ENCODE measurements at places on chromosomes 11 and 22.

- no peak for DNase-seq
These were observed 5.0 kb downstream of the MICALL1 start for GRCh38 chr22:37910890-37911672.

- peak; percentile 23 for DNase-seq
These were observed 61.9 kb downstream of the CTSC start for GRCh38 chr11:88275636-88276035.

- no peak for DNase-seq
These were observed 1169.5 kb upstream of the CCDC90B start for GRCh38 chr11:84455691-84456090.

- no peak for DNase-seq
These were observed 5.4 kb downstream of the MTFP1 start for GRCh38 chr22:30430933-30431332.

- no peak for DNase-seq
These were observed 271.6 kb upstream of the CADM1 start for GRCh38 chr11:115775846-115776245.

DNA sequence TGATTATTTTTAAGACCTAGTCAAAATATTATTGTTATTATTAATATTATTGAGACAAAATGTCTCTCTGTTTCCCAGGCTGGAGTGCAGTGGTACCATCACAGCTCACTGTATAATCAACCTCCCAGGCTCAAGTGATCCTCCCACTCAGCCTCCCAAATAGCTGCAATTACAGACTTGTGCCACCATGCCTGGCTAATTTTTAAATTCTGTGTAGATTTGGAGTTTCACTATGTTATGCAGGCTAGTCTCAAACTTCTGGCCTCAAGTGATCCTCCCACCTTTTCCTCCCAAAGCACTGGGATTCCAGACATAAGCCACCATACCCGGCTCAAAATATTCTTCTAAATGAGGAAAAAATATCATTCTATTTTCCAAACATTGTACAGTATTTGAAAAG lies 37.0 kb downstream of the SLC36A4 start:
- DNase-seq, result no peak

GRCh38 chr11:18332302-18332701 lies 9.9 kb downstream of the GTF2H1 start:
- no peak for DNase-seq

- no peak for DNase-seq
These were observed 254.0 kb upstream of the FAT3 start for GRCh38 chr11:91970624-91971023.

DNA sequence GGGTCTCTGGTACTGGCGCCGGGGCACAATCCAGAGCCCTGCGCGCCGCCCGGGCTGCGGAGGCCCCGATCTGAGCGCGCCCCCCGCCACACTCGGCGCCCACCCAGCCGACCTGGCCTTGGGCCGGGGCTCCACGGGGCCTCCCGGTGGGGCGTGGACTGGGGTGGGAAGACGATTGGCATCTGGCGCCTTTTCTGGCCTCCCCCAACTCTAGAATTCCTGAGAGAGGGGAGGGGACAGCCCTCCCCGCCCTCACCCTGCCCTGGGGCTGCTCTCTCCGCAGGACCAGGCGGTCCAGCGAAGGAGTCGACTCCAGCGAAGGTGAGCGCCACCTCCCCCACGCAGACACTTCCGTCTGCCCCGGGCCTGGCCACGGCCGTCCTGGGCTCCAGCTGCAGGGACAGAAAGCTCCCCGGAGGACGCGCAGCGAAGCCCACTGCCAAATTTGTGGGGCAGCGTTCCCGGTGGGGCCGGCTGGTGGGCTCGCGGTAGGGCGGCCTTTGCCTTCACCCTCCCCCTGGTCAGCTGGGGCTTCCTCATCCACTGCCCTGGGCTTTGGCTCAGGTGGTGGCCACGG lies 593 bp downstream of the SSH3 start:
- DNase-seq, result no peak

DNA sequence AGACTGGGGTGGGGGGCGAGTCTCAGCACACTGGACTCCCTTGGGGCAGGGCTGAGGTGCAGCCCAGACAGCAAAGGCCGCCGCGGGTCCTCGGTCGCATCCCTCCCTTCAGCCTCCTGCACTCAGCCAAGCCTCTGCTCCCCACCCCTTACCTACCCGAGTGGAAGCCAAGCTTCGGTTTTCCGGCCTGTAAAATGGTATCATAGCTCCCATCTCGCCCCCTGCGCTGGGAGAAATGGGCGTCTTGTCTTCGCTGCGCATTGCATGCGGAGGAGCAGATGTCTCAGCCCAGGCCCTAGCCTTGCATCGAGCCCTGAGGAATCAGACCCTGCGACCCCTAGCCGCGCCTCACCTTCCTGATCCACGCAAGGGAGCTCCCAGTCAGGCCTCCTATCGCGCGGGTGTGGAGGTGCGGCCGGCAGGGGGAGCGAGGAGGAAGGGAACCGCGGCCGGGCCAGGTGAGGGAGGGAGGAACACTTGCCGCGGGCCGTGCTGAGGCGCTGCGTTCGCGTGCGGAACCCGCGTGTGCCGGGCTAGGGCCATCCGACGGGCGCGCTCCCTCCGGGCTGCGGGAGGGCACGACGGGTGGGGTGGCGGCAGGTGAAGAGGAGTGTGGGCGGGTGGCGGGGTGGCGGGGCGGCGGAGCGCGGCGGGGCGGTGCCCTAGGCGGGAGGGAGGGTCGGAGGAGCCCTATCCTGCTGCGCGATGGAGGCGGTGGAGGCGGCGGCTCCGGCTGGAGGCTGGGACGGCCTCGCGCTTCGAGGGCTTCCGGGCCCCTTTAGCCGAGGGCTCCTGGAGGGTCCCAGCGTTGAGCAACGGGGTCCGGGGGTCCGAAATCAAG lies 4.1 kb upstream of the TBX1 start:
- no peak for DNase-seq

DNA sequence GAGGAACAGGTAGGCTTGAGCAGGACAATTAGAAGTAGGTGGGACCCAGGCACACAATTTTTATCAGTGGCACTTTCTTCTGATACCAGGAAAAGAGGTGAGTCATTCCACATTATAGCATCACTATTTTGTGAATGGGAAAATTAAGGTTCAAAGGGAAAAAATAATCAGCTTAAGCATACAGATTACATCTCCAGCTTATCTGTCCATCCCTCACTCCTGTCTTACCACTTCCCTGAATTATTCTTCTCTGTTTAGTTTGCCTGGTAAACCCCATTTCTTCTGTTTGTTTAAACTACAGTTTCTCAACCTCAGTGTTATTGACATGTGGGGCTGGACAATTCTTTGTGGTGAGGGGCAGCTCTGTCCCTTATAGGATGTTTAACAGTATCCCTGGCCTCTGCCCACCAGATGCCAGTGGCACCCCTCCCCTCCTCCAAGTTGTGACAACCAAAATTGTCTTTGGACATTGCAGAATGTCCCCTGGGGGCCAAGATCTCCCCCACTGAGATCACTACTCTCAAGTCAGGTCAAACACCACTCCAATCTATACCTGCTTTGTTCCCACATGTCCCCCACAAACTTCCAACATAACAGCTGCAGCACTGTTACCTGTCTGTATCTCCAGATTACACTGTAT lies 8.5 kb upstream of the XBP1 start:
- DNase-seq, result no peak

GRCh38 chr11:73029403-73029802 lies 112.7 kb downstream of the FCHSD2 start:
- no peak for DNase-seq

DNA sequence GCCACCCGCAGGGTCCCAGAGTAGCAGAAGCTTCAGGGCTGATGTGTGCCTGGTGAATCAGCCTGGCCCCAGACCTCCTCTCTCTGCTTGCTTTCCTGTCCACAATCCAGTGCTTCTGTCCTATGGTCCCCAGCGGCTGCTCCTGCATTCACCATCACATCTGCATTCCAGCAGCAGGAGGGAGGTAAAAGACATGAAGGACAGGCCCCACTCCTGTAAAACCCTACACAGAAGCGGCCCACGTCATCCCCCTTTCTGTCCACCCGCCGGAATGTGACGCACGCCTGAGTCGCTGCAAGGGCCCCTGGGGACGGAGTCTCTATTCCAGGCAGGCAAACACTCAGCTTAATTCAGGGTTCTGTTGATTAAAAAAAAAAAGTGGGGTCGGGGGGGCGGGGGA lies 58.3 kb downstream of the CDKN1C start:
- DNase-seq, result no peak

- no peak for DNase-seq
These were observed 3.6 kb upstream of the SHANK2 start for GRCh38 chr11:71255800-71256479.

GRCh38 chr11:67054836-67055523 lies 1.7 kb upstream of the RHOD start:
- DNase-seq, result peak; percentile 78

- DNase-seq, result no peak
These were observed 110.0 kb downstream of the KIRREL3 start for GRCh38 chr11:126890561-126890960.

- no peak for DNase-seq
These were observed 101.0 kb downstream of the ME3 start for GRCh38 chr11:86571273-86571948.

- no peak for DNase-seq
These were observed 9.1 kb downstream of the OR2AT4 start for GRCh38 chr11:75087319-75088305.

DNA sequence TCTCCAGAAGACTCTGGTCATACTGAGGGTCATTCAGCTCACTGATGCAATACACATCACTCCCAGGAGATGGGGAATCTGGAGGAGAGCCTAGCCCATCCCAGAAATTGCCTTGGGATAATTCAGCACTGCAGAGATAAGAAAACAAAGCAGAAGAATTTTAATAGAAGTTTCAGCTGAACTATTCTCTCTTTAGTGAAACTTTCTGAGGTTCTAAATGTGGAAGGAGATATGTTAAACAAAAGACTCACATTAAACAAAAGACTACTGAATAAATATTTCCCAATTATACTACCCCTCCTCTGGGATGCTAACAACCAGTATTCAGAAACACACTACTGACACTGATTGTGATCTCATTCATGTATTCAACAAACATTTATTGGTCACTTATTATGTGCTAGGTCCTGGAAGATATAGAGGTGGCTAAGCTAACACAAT lies 47.8 kb downstream of the C2CD3 start:
- DNase-seq, result no peak

DNA sequence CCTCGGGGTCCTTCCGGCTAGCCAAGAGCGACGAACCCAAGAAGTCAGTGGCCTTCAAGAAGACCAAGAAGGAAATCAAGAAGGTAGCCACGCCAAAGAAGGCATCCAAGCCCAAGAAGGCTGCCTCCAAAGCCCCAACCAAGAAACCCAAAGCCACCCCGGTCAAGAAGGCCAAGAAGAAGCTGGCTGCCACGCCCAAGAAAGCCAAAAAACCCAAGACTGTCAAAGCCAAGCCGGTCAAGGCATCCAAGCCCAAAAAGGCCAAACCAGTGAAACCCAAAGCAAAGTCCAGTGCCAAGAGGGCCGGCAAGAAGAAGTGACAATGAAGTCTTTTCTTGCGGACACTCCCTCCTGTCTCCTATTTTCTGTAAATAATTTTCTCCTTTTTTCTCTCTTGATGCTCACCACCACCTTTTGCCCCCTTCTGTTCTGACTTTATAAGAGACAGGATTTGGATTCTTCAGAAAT lies 1.9 kb upstream of the GCAT start:
- DNase-seq, result no peak

- no peak for DNase-seq
These were observed 68.3 kb upstream of the POU2AF2 start for GRCh38 chr11:111177037-111177871.

- no peak for DNase-seq
These were observed 95.0 kb upstream of the CD44 start for GRCh38 chr11:35043936-35044335.

- DNase-seq, result no peak
These were observed 30.0 kb downstream of the NNMT start for GRCh38 chr11:114326151-114326550.
